Lower leg skin (tissue), 4 donors: ENCODE measurements at places on chromosomes 7 and 10.
A peak's percentile ranks its signal among the peaks of the same experiment; 100 is the strongest.

GRCh38 chr7:39184391-39184790, 206.7 kb downstream of the POU6F2 start:
- no peak for DNase-seq

DNA sequence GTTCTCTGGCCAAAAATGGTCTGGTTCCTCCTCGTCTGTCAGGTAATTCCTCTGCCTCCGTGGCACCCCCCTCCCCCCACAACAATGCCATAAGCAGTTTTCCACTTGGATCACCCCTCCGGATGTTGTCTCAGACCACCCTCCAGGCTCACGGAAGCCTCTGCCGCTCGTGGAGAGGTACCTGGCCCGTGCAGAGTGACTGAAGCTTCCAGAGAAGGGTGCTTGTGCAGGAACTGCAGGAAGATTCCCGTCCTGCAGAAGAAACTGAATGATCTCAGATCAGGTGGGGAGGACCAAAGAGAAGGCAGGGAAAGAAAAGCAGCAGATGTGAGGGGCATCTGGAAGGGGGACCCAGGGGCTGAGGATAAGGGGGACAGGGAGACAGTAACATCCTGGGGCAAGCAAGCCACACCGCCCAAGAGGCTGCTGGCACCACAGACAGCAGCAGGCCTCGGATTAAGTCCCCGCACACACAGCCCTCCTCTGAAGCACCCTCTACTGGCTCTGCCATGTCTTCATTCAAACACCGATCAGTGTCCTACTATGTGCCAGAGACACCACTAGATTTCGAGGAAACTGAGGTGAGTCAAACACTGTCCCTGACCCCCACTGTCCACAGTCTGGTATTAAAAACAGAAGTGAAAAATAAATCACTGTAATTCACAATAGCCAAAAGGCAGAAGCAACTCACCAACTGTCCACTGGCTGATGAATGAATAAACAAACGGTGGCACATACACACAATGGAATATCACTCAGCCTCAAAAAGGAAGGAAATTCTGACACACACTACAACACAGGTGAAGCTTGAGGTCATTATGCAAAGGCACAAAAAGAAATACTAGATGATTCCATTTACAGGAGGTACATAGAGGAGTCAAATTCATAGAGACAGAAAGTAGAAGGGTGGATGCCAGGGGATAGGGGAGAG, 26.4 kb downstream of the KIAA1549 start:
- no peak for DNase-seq

DNA sequence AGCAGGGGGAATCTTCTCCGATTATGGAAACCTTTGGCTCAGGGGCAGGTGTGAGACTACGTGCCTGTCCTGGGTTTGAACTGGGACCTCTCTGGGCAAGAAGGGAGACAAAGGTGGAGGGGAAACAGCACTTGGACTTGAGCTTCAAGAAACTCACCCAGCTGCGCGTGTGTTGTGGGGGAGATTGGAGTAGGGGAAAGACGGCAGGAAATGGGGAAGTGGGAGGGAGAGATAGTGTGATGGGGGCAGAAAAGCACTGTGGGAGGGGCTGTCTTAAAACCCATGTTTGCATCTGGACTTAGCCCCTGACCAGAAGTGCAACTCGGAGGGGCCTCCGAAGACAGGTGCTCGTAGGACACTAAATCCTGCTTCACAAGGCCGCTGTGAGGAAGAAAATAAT, 107.0 kb downstream of the HIP1 start:
- DNase-seq: no peak

DNA sequence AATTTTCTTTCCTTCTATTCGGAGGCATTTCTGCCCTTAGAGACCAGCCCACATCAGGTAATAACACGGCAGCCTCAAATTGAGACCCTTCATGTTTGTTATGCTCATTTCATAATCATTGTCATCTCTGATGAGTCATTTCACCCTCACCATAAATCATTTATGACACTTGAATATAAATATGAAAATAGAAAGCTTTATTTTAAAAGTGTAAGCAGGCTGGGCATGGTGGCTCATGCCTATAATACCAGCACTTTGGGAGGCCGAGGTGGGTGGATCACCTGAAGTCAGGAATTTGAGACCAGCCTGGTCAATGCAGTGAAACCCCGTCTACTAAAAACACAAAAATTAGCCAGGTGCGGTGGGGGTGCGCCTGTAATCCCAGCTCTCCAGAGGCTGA, 57.4 kb upstream of the EGFR start:
- DNase-seq: no peak

- DNase-seq: no peak
These were observed 68.4 kb upstream of the SRRM3 start for GRCh38 chr7:76133164-76133775.

- no peak for DNase-seq
These were observed 52.5 kb upstream of the FRMD4A start for GRCh38 chr10:14383266-14383665.

GRCh38 chr7:41955893-41956675, 253.2 kb upstream of the INHBA start:
- peak; percentile 92 for DNase-seq

- no peak for DNase-seq
These were observed 162.8 kb downstream of the USP6NL start for GRCh38 chr10:11448545-11449244.

- DNase-seq: no peak
These were observed 104.9 kb downstream of the CDK6 start for GRCh38 chr7:92731335-92732063.

GRCh38 chr10:36494371-36494770, 631.0 kb upstream of the ANKRD30A start:
- DNase-seq: no peak

GRCh38 chr10:95406651-95407280, 116.0 kb upstream of the PDLIM1 start:
- peak; percentile 88 for DNase-seq

- no peak for DNase-seq
These were observed 52.6 kb downstream of the ADCY1 start for GRCh38 chr7:45626441-45627430.

- peak; percentile 12 for DNase-seq
These were observed 27.5 kb downstream of the ELMO1 start for GRCh38 chr7:37420946-37421695.

- DNase-seq: no peak
These were observed 82.5 kb downstream of the FAM53B start for GRCh38 chr10:124661660-124662180.

DNA sequence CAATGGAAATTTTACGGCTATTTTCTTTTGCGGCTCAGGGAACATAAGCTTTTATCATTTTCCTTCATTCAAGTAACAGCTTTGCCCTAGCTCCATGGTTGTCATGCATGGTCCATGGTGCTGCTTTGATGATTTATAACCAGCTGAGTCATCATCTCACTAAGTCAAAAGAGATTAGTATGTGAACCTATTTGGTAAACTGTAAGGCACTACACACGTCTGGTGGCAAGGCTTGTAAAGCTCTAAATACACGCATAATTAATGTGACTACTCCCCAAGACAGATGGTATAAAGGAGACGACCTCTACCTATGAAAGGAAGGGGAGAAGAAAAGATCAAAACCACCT, 340.2 kb downstream of the KCNMA1 start:
- no peak for DNase-seq

DNA sequence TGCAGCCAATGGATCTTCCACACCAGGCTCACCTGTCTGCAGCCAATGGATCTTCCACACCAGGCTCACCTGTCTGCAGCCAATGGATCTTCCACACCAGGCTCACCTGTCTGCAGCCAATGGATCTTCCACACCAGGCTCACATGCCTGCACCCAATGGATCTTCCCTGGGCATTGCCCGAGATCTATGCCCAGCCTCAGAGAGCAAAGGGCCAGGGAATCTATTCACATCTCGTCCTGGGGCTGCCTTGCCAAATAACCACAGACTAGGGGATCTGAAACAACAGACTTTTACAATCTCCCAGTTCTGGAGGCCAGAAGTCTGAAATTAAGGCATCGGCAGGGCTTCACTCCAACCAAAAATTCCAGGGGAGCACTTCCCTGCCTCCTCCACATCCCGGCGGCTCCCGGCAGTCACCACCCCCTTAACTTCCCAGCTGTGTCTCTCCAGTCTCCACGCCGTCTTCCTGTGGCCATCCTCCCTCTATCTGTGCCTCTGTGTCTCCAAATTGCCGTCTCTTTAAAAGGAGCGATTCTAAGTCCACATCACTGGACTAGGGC, 92.4 kb upstream of the PPP2R2D start:
- no peak for DNase-seq

DNA sequence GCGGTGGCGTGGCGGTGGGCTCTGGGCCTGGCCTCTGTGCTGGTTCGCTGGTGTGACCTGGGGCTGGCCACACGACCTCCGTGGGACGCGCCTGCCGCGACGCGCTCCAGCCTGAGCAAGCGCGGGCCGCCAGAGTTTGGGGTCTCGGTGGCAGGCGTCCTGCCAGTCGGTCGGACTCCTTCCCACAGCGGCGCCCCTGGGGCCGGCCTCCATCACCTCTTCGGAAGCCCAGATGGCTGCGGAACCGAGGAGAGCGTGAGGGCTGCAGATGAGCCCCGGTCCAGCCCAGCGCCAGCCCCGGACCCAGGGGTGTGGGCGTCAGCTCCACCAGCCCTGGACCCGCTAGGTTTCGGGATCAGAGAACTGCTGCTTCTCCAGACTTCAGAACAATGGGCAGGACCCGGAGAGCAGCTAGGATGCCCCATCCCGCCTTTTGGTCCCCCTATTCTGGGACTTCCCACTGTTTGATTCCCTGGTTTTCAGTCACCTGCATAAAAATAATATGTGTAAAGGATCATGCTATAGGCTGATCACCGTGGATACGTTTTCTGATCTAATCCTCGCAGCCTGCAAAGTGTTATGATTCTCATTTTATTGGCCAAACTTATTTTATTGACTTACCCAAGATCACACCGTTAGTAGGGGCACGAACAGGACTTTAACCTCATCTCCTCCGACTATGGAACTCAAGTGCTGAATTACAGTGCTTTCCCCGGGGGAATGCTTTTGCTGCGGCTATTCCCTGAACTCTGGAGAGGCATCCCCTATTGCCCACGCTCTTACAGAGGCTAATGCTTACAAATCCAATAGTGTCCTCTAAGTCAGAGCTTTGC, 2.8 kb downstream of the CYP26C1 start:
- DNase-seq: no peak
